Stimulated activated CD4-positive, alpha-beta T cell treated with anti-CD3 and anti-CD28 coated beads, TNF-alpha, amount 100 ng/mL, for 48 hours (primary cell): ENCODE measurements at places on chromosomes 4 and X.

DNA sequence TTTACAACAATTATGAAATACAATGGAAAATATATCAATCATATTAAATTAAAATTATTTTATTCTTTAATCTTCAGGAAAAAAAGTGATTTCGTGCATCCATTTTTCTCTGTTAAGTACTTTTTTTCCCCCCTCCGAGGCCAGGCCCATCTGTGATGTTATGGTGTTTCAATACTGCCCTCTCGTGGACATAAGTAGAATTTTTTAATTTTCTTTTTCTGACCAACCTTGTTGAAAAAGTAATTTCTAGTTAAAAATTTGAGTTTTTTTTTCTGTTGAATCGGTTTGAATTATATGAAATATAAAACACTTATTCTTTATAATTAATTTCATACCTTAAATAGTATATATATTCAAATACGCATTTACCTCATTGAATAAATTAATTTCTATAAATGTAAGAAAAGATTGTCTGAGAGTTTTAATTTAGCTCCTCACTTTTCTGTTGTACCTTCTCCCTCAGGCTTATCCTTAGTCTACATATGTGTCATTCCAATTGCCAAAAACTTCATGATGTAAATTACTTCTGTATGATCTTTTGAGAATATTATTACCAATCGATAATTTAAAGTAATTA, 175.8 kb upstream of the TECRL start:
- no peak for DNase-seq

DNA sequence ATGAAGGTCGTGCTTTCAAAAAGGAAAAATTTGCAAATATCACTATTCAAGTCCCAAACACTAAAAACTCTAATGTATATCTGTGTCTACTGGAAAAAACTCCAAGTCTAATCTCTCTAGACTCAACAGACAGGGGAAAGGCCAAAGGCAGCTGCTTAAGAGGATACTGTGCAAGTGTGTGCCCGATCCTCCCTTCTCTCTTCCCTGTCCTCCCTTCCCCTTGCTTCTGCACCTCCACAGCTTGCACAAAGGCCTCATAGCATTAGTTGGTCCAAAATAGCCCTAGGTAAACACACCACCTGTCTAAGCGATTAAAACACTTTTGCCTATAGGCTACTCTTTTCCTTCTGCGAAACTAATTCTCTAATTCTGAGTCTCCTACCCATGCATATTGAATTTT, 10.6 kb downstream of the C4orf54 start:
- DNase-seq = no peak

GRCh38 chrX:54473993-54474859, 21.8 kb downstream of the FGD1 start:
- no peak for DNase-seq

DNA sequence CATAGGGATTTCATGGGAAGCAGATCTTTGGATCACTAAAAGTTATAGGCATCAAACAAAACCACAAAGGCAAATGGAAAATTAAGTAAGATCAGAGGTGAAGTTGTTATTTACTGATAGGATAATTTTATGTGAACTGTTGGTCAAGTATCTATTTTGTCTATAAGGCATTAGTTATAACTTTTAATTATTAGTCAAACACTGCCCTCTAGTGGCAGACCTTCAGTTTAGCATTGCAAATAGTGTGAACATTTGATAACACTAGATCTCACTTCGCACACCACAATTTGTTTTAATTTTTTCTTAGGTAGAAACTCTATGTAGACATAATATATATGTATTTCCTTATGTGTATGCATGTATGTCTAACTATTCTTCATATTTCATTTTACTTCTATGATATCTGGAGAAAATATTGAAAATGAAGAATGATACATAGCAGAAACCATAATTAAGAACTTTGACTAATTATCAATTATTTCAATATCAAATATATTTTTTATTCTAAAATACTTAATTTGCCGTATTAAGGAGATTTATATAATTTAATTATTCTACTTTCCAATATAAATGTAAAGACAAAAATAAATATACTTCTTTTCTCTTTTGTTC, 214.5 kb upstream of the TACR3 start:
- peak; percentile 3 for DNase-seq

- DNase-seq = no peak
Observed at GRCh38 chr4:21915761-21916160, 32.8 kb downstream of the KCNIP4 start.

GRCh38 chrX:134664202-134664601, 5.9 kb upstream of the PLAC1 start:
- DNase-seq = no peak

GRCh38 chr4:183825346-183825745, 79.8 kb upstream of the STOX2 start:
- no peak for DNase-seq

GRCh38 chr4:31094474-31094873, 374.3 kb downstream of the PCDH7 start:
- DNase-seq = no peak

GRCh38 chr4:83046693-83047473, 11.9 kb downstream of the COPS4 start:
- DNase-seq = no peak

GRCh38 chr4:4477391-4477790, 64.5 kb downstream of the STX18 start:
- DNase-seq = no peak

DNA sequence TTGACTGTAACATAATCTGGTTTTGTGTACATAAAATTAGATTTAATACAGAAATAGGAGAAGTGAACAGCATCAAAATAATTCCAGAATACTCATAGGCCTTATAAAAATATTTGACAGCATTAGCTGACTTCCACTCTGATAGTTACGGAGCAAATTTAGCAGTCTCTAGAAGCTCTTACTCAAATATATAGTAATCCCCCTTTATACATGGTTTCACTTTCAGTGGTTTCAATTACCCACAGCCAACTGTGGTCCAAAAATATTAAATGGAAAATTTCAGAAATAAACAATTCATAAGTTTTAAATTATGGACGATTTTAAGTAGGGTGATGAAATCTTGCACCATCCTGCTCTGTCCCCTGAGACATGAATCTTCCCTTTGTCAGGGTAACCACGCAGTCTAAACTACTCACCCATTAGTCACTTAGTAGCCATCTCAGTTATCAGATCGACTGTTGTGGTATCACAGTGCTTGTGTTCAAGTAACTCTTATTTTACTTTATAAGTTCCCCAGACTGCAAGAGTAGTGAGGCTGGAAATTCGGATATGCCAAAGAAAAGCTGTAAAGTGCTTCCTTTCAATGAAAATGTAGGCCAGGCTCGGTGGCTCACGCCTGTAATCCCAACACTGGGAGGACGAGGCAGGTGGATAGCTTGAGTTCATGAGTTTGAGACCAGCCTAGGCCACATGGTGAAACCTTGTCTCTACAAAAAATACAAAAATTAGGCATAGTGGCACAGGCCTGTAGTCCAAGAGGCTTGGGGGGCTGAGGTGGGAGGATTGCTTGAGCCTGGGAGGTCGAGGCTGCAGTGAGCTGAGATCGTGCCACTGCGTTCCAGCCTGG, 17.2 kb upstream of the RTL9 start:
- DNase-seq = no peak

- peak; percentile 10 for DNase-seq
Observed at GRCh38 chr4:3369781-3370674, 71.7 kb upstream of the HGFAC start.

DNA sequence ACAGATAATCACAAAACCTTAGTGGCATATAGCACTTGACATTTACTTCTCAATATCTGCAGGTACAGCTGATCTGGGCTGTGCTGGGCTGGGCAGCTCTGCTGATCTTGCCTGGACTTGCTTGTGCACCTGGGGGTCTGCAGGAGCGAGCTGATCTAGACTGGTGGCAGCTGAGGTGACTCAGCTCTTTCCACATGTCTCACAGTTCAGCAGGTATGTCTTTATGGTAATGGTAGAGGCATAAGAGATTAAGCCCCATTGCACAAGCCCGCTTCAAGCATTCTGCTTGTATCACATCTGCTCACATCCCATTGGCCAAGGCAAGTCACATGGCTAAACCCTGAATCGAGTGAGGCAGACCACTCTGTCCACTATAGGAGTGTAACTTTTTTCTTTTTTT, 506.7 kb downstream of the BCOR start:
- no peak for DNase-seq
